ENCODE measurements at places on chromosomes 7 and 10. TPM values are rescaled to one million over a fixed set of nuclear protein-coding genes. Genes with fewer than 3 reads are reported as not detected.

Gene PLPP4
- 0.27 TPM for polyA plus RNA-seq

Gene RARRES2
- 21.9 TPM for polyA plus RNA-seq

Gene CRHR2
- 0.05 TPM for polyA plus RNA-seq

Gene BEND7
- 2.1 TPM for polyA plus RNA-seq

Gene NRBF2
- 39.2 TPM for polyA plus RNA-seq

Gene CXCL12
- 82.1 TPM for polyA plus RNA-seq

Gene SOSTDC1
- 0.64 TPM for polyA plus RNA-seq

Gene TMEM176B
- polyA plus RNA-seq = 34.7 TPM

Gene UCMA
- 0.23 TPM for polyA plus RNA-seq
